ENCODE measurements at places on chromosomes 1 and 21.

DNA sequence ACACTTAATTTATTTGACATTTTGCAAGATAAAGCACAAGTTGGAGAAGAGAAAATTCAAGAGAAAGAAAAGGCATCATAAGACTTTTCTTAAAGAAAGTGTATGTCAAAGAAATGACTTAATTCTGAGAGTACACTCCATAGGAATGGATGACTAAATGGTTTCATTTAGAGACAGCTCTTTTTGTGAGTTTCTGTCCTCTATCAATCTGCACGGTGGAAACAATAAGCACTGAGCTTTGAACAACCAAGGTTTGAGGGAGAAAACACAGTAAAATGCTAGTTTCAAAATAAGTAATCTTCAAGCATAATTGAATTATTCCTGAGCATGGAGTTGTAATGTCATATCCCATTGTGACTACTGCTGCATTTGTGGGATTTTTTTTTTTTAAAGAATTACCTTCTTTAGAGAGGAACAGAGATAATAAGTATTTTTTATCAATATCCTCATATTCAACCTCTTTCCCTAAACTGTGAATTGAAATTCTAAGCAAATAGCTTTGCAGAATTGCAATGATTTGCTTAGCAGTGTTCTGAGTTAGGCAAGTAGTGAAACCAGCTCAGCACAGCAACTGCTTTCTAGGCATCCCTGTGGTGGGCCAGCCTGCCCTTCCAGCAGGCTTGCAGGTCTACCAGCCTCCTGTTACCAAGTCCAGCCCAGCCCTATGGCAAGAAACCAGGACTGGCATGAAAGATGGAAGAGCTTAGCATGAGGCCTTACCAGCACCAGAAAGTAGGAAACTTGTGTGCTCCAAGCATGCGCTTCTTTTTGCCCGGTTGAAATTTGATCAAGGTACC, 38.2 kb downstream of the KCNJ6 start:
- H3K4me3 ChIP-seq = no peak overlapping the region
- H3K27ac ChIP-seq = no peak overlapping the region
- no peaks in the 10 kb centered on the region for H3K36me3 ChIP-seq
- no peaks in the 10 kb centered on the region for H3K27me3 ChIP-seq
- no peak for DNase-seq

DNA sequence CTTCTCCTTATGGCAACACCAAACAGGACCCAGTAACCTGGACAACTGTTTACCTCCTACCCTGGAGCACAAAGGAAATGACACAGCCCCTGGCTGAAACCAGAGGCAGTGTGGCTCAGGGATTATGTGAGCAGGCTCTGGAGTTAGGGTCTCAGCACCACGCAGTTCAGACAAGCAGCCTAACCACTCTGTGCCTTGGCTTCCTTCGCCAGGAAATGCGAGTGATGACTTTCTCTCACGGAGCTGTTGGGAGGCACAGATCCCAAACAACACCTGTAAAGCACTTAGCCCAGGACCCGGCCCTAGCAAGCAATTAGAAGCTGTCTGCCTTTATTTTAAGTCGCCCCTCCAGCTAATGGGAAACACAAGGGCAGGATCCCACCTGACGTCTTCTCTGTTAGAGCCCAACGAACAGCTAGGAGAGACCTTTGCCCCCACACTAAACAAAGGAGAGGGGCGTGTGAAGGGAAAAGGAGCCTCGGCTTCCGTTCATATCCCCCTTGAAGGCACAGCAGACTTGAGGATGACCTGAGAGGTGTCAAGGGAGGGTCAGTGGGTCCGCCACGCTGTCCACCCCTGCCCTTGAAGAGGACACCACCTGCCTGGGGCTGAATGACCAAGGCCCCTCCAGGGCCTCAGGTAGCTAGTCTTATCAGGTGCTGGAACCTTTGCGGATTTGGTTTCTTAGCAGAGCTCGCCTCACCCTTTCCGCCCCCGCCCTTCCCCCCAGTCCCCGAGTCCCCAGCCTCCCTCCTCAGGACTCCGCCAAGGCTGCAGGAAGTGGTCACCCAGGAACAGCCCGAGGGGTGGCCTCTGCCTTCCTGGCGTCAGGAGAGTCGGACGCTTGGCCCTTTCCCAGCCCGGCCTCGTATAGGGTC, 860 bp downstream of the TMEM63A start:
- peak; percentile 69 for DNase-seq
- peaks cover 11% of the 10 kb centered on the region for H3K36me3 ChIP-seq
- H3K27me3 ChIP-seq = no peaks in the 10 kb centered on the region
- H3K27ac ChIP-seq = peak overlapping the region; percentile 87
- peak overlapping the region; percentile 73 for H3K4me3 ChIP-seq

GRCh38 chr1:62198069-62198780, 3.6 kb downstream of the L1TD1 start:
- H3K4me1 ChIP-seq = no peaks in the 10 kb centered on the region
- no peaks in the 10 kb centered on the region for H3K27me3 ChIP-seq
- no peaks in the 10 kb centered on the region for H3K36me3 ChIP-seq
- no peak overlapping the region for H3K4me3 ChIP-seq
- DNase-seq = no peak
- no peak overlapping the region for H3K27ac ChIP-seq

GRCh38 chr1:195113471-195113870, 1494.8 kb downstream of the KCNT2 start:
- H3K4me1 ChIP-seq = no peaks in the 10 kb centered on the region
- no peaks in the 10 kb centered on the region for H3K27me3 ChIP-seq
- DNase-seq = no peak
- no peak overlapping the region for H3K4me3 ChIP-seq
- no peak overlapping the region for H3K27ac ChIP-seq

DNA sequence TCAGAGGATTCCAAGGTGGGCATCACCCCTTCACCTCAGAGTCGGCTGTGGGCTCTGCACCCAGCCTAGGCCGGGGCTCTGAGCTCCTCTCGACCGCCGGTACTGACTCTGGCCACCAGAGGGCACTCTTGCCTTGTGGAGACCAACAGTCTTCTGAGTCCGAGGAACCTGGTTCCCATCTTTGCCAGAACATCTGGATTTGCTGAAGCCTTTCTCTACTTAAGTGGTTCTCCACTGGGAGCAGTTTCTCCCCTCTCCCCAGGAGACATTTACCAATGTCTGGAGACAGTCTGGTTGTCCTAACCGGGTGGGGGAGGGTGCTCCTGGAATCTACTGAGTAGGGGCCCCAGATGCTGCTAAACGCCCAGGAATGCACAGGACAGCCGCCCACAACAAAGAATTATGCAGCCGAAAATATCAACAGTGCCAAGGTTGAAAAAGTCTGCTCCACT, 9.4 kb downstream of the ETV3L start:
- no peak overlapping the region for H3K27ac ChIP-seq
- H3K4me3 ChIP-seq = no peak overlapping the region
- no peaks in the 10 kb centered on the region for H3K27me3 ChIP-seq
- H3K4me1 ChIP-seq = peaks cover 18% of the 10 kb centered on the region
- peak; percentile 87 for DNase-seq
- H3K36me3 ChIP-seq = no peaks in the 10 kb centered on the region

- no peaks in the 10 kb centered on the region for H3K27me3 ChIP-seq
- DNase-seq = no peak
Measured at GRCh38 chr1:80444171-80444570, 1356.6 kb upstream of the ADGRL2 start.

- no peaks in the 10 kb centered on the region for H3K27me3 ChIP-seq
- no peaks in the 10 kb centered on the region for H3K4me1 ChIP-seq
- DNase-seq = no peak
- H3K27ac ChIP-seq = no peak overlapping the region
Measured at GRCh38 chr1:43199093-43199726, 27.1 kb downstream of the CFAP57 start.

- H3K27ac ChIP-seq = no peak overlapping the region
- H3K4me3 ChIP-seq = no peak overlapping the region
- DNase-seq = no peak
- no peaks in the 10 kb centered on the region for H3K36me3 ChIP-seq
- no peaks in the 10 kb centered on the region for H3K4me1 ChIP-seq
Measured at GRCh38 chr1:81392526-81393226, 408.1 kb upstream of the ADGRL2 start.

- H3K27ac ChIP-seq = peak overlapping the region; percentile 88
- H3K36me3 ChIP-seq = peaks cover 33% of the 10 kb centered on the region
- no peaks in the 10 kb centered on the region for H3K27me3 ChIP-seq
- no peak for DNase-seq
Measured at GRCh38 chr1:227734546-227734855, 601 bp downstream of the JMJD4 start.

DNA sequence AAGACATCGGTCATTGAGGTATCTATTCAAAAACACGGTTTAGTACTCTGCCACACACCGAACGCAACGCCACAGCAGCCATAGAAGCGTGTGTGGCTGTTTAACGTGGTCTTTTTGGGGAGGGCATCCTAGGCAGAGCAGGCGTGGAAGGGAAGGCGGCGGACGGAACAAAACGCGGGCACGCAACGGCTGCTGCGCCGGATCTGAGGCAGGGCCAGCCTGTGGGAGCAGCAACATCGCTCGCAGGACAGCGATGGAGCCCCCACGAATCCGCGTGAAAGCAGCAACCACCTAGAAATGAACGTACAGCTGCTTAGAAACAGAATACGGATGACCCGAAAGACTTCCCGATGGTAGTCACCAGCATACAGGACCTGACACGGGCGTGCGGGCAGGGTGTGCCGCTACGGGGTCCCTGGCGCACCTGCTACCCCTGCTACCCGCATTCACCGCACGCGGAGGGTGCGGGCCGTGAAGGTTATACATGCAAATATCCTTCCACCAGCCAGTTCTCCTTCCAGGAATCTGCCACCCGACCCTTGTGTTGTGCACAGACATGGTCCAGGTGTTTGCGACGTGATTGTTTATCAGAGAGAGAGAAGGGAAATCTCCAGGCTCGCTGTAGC, 114.4 kb upstream of the COL6A1 start:
- H3K27ac ChIP-seq = no peak overlapping the region
- H3K36me3 ChIP-seq = no peaks in the 10 kb centered on the region
- H3K4me3 ChIP-seq = no peak overlapping the region

- no peak overlapping the region for H3K27ac ChIP-seq
- H3K36me3 ChIP-seq = no peaks in the 10 kb centered on the region
- no peak for DNase-seq
- no peak overlapping the region for H3K4me3 ChIP-seq
- H3K27me3 ChIP-seq = no peaks in the 10 kb centered on the region
Measured at GRCh38 chr21:43867332-43867703, 2.3 kb downstream of the AGPAT3 start.

GRCh38 chr1:151069103-151069486, 1.5 kb upstream of the GABPB2 start:
- H3K4me3 ChIP-seq = no peak overlapping the region
- peaks cover 3% of the 10 kb centered on the region for H3K4me1 ChIP-seq
- no peaks in the 10 kb centered on the region for H3K27me3 ChIP-seq

DNA sequence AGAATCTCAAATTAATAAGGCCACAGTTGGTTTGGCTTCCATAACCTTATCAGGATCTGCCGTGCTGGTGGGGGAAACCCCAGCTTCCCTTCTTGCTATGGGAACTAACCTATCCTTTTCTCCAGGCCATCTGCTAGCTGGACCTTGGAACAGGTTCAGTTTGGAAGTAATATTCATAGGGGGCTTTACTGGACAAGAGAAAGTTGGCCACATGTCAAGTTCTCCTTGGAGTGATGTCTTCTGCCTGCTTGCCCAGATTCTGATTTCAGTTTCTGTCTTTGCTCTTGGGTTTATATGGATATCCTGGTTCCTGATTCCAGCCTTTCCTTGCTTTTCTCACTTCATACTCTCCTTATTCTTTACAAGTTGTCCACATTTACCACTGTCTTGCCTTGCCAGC, 279.6 kb downstream of the ASTN1 start:
- H3K4me3 ChIP-seq = no peak overlapping the region
- no peak for DNase-seq
- no peaks in the 10 kb centered on the region for H3K4me1 ChIP-seq
- no peak overlapping the region for H3K27ac ChIP-seq

GRCh38 chr1:226525750-226526149, 22.8 kb upstream of the STUM start:
- no peak overlapping the region for H3K4me3 ChIP-seq
- H3K27me3 ChIP-seq = no peaks in the 10 kb centered on the region
- H3K27ac ChIP-seq = no peak overlapping the region
- peaks cover 5% of the 10 kb centered on the region for H3K4me1 ChIP-seq
- H3K36me3 ChIP-seq = no peaks in the 10 kb centered on the region

GRCh38 chr21:44525391-44526095, 14.5 kb downstream of the KRTAP10-1 start:
- no peaks in the 10 kb centered on the region for H3K36me3 ChIP-seq
- H3K27me3 ChIP-seq = no peaks in the 10 kb centered on the region
- H3K4me3 ChIP-seq = no peak overlapping the region
- H3K4me1 ChIP-seq = no peaks in the 10 kb centered on the region

DNA sequence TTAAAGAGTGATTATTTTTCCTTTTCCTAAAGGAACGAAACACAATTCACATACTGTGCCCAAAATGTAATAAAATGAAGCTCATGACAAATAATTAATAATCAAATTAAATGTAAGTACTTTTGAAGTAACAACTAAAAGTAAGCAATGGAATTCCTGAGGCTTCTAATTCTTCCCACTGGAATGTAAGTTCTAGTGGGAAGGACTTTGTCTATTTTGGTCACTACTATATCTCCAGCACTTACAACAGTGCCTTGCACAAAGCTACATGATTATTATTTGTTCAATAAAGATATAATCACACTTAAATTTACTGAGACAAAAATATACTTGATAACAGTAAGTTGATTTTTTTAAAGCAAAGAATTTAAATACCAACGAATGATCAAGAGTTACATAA, 128.8 kb downstream of the COQ8A start:
- H3K4me3 ChIP-seq = no peak overlapping the region
- H3K4me1 ChIP-seq = no peaks in the 10 kb centered on the region
- H3K36me3 ChIP-seq = peaks cover 4% of the 10 kb centered on the region
- DNase-seq = no peak
- no peak overlapping the region for H3K27ac ChIP-seq

GRCh38 chr21:18985584-18985983, 582.0 kb upstream of the TMPRSS15 start:
- H3K36me3 ChIP-seq = no peaks in the 10 kb centered on the region
- H3K4me3 ChIP-seq = no peak overlapping the region
- DNase-seq = no peak
- no peak overlapping the region for H3K27ac ChIP-seq
- H3K27me3 ChIP-seq = no peaks in the 10 kb centered on the region

GRCh38 chr1:48182439-48182838, 40.1 kb upstream of the SLC5A9 start:
- no peak overlapping the region for H3K27ac ChIP-seq
- no peak overlapping the region for H3K4me3 ChIP-seq
- H3K27me3 ChIP-seq = no peaks in the 10 kb centered on the region
- DNase-seq = no peak
- H3K36me3 ChIP-seq = no peaks in the 10 kb centered on the region

DNA sequence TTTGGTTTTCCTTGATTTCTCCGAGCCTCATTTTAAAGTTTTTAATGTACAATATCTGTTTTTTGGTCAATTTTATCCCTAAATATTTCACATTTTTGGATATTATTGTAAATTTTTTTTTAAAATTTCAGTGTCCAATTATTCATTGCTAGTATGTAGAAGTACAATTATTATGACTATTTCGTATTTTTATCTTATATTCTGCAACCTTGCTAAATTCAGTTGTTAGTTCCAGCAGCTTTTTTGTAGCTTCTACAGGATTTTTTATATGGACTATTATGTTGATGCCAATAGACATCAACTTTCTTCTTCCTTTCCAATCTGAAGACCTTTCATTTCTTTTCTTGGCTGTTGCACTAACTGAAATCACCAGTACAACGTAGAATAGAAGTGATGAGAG, 4.1 kb upstream of the PLA2G2F start:
- H3K27me3 ChIP-seq = peaks cover 9% of the 10 kb centered on the region
- H3K4me1 ChIP-seq = no peaks in the 10 kb centered on the region
- H3K27ac ChIP-seq = no peak overlapping the region
- no peak overlapping the region for H3K4me3 ChIP-seq
- DNase-seq = no peak

- H3K27me3 ChIP-seq = no peaks in the 10 kb centered on the region
- peaks cover 19% of the 10 kb centered on the region for H3K4me1 ChIP-seq
- H3K27ac ChIP-seq = peak overlapping the region; percentile 84
Measured at GRCh38 chr1:154353966-154354365, 28.6 kb downstream of the ATP8B2 start.
